GM04504 (cell line): ENCODE measurements at places on chromosomes 4 and X.

DNA sequence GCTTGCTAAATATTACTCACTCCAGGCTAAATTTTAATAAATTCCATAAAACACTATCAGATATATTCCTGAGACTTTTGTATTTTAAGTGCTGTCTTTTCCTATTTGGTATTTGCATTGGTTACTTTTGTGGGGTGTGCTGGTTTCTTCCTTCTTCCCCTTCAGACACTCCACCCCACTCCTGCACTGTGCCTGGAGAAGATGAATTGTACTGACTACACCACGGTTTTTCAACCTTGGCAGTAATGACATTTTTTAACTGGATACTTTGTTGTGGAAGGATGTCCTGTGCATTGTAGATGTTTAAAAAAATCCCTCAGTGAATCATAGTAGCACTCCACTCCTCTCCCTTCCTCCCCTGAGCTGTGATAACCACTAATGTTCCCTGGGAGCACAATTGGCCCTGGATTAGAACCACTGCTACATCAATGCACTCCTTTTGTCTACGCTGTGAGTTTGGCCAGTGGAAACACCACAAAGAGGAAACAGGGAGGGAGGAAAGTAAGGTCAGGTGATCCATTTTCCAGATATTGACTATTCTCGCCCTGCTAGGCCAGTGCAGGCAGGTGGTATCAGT is 36.3 kb downstream of the SNCA start:
- DNase-seq, result no peak

DNA sequence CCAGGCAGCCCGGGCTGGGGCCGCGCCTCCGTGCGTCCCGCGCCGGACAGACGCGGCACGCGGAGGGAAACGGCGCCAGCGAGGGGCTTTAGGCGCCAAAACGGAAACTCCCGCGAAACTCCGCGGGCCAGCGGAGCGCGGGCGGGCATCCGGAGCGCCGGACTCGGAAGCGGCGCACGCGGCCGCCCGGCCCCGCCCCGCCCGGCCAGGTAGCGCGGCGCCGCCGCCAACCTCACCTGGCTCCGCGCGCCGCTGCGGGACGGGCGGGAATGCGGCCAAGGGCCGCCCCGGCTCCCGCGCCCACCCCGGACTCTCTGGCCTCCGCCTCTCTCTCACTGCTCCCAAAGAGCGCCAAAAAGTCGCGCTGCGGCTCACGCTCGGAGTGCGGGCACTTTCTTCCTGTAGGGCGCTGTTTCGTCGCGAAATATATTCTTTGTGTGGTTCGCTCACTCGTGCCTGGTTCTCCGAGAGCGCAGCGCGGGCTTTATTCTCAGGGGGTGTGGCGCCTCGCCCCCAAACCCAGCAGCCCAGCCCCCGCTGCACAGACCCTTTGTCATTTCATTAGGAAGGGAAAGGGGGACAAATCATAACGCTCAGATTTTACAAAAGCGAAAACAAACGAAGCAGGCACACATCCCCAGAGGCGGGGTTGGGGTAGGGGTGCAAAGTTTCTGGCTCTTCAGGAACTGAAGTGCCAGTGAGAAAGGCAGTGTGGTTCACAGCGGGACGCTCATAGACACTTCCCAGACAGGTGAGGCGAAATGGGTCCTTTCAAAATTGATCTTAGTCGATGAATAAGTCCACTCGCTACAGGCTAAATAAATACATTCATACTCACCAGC is 961 bp upstream of the MBNL3 start:
- DNase-seq, result no peak

- DNase-seq, result no peak
Observed at GRCh38 chrX:93791304-93791703, 117.3 kb downstream of the FAM133A start.

GRCh38 chrX:2627272-2627867 is 63.7 kb upstream of the CD99 start:
- no peak for DNase-seq

GRCh38 chr4:85024671-85025070 is 58.2 kb upstream of the WDFY3 start:
- DNase-seq, result no peak

DNA sequence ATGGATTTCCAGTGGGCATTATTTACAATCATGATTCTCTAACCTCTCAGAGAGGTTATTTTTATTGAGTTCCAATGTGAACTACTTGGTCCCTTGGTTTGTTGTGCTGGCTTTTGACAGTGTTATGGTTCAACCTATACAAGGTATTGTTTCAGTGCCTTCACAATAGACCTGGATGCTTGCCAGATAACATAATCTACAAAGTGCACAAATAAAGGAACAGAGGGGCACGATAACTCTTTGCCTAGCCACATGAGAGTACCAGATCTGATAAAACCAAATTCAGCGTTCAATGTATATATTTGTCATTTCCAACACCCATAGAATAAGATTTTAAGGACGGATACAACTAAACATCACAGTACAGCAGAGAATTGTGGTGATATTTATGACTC is 120.8 kb downstream of the RASL11B start:
- no peak for DNase-seq

DNA sequence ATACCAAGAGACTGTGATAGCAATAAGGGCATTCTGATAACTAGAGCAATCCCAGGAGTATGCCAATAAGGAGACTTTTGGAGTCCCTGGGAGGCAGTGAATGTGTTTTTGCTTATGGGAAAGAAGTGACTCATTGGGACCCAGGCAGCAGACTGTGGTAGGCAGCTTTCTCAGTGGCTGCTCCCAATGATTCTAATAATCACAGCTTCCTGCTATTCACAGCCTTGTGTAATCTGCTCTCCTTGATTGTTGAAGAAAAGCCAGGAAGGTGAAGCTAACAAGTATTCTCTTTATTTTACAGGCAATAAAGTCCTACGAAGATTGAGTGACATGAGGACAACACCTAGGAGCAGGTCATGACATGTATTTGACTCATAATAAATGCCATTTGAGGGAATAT is 70.3 kb upstream of the DDX60 start:
- DNase-seq, result peak; percentile 24

- DNase-seq, result no peak
Observed at GRCh38 chr4:65865489-65865888, 195.2 kb upstream of the EPHA5 start.

- peak; percentile 39 for DNase-seq
Observed at GRCh38 chr4:31366041-31366440, 645.9 kb downstream of the PCDH7 start.

DNA sequence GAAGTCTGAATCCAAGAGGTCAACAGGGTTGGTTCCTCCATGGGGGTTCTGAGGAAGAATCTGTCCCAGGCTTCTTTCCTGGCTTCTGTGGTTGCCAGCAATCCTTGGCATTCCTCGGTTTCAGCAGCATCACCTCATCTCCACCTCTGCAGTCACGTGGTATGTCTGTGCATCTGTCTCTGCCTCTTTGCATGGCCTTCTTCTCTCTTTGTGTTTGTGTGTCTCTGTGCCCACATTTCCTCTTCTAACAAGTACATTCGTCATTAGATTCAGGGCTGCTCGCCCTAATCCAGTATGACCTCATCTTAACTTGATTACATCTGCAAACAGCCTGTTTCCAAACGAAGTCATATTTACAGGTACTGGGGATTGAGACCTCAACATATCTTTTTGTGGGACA is 114.0 kb downstream of the BCOR start:
- DNase-seq, result peak; percentile 1
